NCI-H510A treated with DMSO at 0.1 percent for 48 hours (cell line): ENCODE measurements at places on chromosomes 7 and 10.

DNA sequence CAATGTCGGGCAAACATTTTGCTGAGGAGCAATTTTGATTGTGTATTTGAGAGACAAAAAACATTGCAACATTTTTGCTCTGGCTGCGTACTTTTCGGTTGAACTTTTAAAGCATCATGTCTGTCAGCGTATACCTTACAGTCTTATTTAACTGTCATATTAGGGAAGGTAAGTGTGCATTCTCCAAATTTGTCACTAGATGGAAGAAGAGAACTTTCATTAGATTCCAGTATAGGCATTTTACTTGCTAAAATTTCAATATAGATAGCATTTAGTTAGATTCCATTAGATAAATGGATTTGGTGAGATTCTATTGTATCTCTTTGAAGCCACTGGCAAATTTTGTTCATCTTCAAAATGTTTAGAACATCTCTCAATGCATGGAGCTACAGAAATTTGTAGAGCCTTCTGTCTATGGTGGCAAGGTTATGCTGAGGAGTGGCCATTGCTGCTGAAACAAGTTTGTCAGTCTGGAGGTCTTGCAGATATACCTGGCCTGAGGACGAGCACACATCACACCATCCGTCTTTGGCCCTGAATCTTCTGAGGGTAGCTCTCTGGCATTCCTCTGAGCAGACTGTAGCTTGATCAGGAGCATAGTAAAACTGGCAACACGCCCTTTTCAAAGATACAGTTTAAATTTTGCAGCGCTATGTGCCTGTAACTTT is 437.5 kb upstream of the MBL2 start:
- peak; percentile 0 for DNase-seq

GRCh38 chr10:109780997-109781396 is 142.3 kb downstream of the XPNPEP1 start:
- no peak for DNase-seq

DNA sequence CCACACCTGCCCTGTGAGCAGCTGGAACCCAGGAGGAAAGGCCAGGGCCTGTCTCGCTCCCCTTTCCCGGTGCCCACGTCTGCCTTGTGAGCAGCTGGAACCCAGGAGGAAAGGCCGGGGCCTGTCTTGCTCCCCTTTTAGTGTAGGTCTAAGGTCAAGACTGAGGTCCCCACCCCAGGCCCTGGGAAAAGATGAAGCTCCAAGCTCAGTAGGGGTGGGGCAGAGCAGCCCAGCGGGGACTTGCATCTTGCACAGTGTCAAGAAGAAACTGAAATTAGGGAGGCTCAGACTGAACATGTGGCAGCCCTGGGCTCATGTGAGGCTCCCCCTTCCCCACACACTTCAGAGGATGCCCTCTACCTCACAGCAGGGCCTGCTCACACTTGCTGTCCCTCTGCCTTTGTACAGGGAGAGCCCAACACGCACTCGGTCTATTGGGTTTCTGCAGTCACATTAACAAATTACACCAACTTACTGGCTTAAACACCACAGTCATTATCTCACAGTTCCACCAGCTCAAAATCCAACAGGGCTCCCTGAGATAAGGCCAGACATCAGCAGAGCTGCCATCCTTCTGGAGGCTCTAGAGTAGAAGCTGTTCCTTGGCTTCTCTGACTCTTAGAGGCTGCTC is 12.4 kb downstream of the POLL start:
- no peak for DNase-seq

- DNase-seq = peak; percentile 28
Measured at GRCh38 chr10:73905256-73906020, 5.5 kb upstream of the PLAU start.

GRCh38 chr7:20033621-20034400 is 183.4 kb downstream of the MACC1 start:
- no peak for DNase-seq

- DNase-seq = no peak
Measured at GRCh38 chr10:116186273-116186672, 86.7 kb downstream of the GFRA1 start.

- DNase-seq = no peak
Measured at GRCh38 chr7:158502068-158502750, 85.4 kb downstream of the PTPRN2 start.

- no peak for DNase-seq
Measured at GRCh38 chr10:86712317-86712707, 44.0 kb downstream of the LDB3 start.

DNA sequence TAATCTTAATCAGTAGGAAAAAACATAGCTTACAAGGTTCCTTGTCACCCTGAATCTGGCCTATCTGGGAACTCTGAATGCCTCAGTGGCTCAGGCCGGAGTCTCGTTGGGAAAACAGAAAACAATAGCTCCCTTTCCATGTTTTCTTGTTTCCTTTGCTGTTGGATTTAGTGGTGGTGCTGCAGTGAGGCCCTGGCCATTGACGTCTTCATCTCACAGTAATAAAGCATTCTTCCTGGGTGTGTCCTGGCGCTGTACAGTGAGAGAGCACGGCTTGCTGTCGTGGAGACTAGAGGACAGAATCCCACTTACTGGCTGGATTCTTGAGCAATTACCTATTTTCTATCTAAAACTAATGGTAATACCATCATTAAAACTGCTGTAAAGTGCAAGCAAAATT is 1.3 kb upstream of the SPOCK2 start:
- peak; percentile 5 for DNase-seq

DNA sequence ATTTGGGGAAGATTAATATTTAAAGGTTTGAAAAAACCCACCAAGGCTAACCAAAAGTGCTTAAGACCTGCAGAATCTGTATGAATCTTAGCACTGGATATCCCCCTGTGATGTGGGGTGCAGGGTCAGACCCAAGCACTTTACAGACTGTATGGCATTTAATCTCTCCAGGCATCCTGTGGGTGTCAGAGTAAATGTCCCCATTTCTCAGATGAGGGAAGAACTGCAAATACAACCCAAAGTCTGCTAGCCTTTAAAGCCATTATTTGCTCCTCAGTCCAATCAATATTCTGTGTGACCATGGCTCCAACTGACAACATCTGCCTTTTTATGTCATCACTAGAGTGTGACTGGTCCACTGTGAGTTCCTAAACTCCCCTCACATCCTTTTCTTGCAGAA is 10.0 kb upstream of the MBL2 start:
- no peak for DNase-seq

GRCh38 chr10:127977357-127978009 is 70.6 kb downstream of the PTPRE start:
- DNase-seq = no peak

DNA sequence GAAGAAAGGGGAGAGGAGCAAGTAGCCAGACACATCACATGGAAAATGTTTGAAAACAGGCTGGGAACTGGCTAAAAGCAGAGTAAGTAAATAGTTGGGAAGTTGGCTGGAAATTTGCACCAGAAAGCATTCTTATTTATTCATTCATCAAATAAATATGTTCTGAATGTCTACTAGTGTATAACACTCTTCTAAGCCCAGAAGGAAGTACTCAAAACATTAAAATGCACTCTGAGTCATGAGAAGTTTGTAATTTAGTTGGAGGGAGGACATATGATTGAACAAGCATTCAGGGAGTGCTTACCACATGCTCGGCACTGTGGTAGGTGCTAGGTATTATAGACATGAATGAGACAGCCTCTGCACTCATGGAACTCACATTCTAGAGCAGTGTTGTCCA is 37.0 kb upstream of the CNNM1 start:
- DNase-seq = no peak

GRCh38 chr7:92072121-92072520 is 62.2 kb downstream of the CYP51A1 start:
- no peak for DNase-seq

DNA sequence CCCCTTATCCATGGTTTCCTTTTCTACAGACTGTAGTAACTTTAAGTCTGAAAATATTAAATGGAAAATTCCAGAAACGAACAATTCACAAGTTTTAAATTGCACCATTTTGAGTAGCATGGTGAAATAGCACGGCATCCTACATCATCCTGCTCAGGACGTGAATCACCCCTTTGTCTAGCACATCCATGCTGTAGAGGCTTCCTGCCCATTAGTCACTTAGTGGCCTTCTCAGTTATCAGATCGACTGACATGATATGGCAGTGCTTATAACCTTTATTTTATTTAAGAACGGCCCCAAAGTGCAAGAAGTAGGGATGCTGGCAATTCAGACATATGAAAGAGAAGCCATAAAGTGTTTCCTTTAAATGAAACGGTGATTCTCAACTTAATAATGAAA is 82.7 kb downstream of the CPXM2 start:
- DNase-seq = no peak

DNA sequence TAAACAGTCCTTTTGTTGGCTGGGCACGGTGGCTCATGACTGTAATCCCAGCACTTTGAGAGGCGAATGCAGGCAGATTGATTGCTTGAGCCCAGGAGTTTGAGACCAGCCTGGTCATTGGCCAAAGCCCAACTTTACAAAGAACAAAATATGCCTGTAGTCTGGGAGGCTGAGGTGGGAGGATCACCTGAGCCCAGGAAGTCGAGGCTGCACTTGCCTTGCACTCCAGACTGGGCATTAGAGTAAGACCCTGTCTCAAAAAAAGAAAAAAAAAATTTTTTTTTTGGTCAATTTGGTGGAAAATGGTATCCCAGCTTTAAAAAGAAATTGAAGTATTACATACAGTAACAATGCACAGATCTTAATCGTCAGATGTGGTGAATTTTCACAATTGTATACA is 4.8 kb downstream of the GLRX3 start:
- no peak for DNase-seq

- no peak for DNase-seq
Measured at GRCh38 chr7:24888653-24889052, 91.3 kb downstream of the OSBPL3 start.

DNA sequence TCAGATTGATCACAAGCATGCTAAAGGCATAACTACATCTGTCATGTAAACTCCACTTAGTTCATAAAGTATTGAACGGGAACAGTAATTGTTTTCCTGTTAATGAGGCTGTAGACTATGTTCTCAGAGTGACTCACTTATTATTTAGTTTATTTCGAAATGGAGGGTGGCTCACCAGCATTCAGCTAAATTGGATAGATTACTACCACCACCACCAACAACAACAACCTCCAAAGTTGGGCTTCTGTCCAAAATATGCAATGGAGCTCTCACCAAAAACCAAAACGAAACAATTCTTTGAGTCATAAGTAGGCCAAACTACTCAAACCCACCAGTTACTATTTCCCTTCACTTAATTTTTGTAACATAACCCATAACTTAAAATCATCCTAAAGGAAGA is 127.9 kb upstream of the NRBF2 start:
- no peak for DNase-seq

- DNase-seq = no peak
Measured at GRCh38 chr7:5497295-5498103, 73.9 kb upstream of the TNRC18 start.
